ENCODE measurements at places on chromosomes 2 and 18.

DNA sequence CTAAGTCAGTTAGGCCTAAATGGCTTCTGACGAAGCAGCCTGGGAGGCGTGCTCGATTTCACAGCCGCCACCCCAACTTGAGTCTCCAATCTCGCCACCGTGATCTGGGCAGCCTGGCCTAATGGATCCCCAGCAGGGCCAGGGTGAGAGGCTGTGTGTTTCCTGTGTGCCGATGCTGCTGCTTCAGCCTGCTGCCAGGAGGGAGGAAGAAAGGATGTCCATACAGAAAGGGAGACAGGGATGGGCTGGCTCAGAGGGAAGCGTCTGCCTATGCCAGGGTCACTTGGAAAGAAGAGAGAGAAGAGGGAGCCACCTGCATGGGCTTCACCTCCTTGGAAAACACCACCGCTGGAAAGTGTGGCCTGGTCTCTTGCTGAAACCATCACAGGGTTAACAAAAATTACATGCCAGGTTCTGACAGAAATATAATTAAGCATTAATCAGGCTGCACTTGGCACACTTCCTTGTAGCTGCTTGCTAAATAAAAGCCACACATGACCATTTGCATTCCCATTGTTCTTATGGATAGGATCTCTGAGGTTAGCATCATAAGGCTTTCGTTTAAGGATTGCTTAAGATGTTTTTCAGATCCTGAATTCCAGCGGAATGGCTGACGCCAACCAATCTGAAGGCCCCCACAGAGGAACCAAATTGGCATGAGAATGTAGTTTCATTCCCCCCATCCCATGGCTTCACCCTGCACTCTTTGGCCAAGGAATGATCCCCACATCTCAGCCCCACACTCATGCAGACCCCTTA lies 108.8 kb upstream of the SLC1A4 start:
- DNase-seq, result no peak

DNA sequence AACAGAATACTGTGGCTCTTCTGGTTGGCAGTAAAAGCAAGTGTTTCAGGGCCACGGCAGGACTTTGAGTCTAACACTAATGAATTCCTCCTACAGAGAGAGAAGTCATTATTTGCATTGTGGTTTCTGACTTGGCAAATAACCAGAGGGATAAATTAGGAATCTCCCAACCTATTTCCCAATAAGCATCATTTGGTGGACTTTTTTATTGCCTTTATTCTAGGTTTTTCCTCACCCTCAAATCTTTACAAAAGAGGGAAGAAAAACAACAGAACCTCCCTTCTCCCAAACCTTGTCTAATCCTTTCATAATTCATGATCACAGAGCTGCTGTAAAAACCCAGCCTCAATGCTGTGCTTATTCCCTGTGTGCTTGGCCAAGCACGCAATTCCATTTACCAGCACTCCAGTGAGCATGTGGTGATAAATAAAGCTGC lies 179.7 kb downstream of the AGPS start:
- DNase-seq, result no peak

DNA sequence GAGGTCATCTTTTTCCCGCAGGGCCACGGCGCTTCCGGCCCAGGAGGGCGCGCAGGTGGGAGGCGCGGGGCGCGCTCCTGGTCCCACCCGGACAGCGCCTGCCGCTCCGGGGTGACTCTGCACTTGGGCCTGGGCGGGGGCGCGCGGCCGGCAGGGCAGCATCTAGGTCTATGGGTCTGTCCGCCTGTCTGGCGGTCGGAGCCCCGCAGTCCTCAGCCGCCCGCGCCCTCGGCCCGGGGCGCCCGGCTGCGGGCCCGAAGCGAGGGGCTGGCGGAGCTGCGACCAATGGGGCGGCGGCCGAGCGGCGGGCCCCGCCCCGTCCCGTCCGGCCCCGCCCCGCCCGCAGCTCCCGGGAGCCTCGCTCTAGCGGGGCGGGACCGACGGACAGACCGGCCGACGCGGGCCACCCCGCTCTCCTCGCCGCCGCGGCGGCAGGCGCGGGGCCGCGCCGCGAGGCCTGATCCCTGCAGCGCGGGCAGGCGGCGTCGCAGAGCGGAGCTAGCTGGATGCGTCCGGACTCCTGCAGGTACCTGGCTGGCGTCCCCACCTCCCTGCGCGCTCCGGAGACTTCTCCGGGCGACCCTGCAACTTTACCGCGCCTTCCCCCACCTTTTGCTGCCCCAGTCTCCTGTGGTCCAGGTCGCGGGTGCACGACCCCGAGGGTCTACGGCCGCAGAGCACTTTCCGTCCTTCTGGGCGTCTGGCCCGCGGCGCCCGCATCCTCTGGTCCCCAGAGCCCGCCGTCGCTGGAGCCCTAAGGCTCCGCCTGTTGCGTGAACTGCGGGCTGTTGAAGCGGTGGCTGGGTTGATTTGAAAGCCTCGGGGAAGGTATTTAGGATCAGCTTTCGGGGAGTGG lies at the start of gene KCNS3:
Gene KCNS3 (plus strand): TSS at position 387 of the 856 bp plus-strand sequence. CDS start 52,342 bp downstream, outside the sequence.
- DNase-seq, result peak; percentile 55

- DNase-seq, result no peak
Observed at GRCh38 chr2:44909831-44910230, 31.7 kb upstream of the SIX3 start.

DNA sequence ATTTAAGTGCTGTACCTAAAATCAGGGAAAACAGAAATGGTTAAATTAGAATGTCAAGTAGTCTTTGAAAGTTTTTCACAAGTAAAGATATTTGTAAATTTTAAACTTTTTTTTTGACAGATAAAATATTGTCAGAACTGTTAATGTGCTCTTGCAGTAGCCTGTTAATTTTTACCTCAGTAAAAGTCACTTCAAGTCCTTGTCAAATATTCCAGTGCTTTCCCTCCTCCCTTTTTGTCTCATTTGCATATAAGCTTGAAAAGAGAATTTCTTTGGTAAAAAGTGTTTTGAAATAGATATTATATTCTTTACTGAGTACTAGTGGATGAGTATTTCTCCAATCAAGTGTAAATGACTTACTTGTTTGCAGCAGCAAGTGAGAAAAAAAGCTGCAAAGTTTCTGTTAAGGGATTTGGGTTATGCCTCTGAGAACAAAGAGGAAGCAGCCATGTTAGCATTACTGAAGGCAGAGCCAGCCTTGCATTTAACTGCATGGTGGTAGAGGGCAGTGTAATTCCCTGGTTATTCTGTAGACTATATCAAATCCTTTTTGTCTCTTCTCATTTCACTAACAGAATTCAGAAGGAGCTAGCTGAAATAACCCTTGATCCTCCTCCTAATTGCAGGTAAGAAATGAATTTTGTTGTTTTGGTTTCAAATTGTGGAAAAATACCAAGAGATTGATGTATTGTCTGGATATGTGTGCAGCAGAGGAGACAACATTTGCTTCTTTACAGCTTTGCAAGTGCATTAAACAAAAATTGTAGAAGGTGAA lies 3.2 kb downstream of the UBE2E3 start:
- no peak for DNase-seq

DNA sequence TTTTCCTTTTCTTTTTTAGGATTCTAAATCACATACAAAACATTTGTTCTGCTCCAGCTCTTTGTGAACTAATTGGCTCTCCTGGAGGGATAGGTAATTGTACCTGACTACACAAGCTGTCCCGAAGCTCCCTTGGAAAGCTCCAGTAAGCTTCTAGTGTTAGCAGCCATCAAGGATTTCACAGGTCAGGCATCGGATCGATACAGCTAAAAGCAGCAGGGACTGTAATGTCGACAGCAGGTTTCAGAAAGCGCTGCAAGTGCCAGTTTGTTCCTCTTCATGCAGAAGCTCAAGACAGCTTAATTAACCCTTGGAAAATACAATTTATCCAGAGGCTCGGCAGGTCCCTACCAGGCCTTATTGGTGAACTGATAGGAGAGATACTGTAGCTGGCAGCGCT lies 87.2 kb upstream of the VRK2 start:
- DNase-seq, result no peak

DNA sequence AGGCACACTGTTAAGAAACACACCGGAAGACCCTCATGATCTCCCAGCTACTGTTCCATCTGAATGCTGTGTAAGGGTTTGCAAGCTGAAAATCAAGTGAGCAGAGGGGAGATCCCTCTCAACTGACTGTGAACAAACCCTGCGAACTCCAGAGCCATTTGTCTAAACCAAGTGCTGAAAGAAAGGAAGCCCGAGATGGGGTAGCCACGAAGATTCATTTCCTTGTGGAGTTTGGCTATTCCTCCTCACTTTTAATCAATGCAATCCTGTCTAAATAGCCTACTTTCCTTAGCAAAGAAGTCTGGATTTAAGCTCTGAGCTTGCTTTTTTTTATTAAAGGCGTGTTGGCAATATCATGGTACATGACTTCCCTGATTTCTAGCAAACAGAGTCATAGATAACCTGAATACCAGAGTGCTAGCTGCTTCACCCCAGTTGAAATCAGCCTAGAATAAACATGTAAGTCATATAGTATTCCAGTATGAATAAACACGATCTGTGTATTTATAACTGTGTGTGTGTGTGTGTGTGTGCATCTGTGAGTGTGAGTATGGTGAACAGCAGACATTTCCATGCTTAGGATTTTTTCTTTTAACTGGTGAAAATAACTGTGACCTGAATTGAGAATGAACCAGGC lies 365.2 kb downstream of the ZNF521 start:
- DNase-seq, result no peak

DNA sequence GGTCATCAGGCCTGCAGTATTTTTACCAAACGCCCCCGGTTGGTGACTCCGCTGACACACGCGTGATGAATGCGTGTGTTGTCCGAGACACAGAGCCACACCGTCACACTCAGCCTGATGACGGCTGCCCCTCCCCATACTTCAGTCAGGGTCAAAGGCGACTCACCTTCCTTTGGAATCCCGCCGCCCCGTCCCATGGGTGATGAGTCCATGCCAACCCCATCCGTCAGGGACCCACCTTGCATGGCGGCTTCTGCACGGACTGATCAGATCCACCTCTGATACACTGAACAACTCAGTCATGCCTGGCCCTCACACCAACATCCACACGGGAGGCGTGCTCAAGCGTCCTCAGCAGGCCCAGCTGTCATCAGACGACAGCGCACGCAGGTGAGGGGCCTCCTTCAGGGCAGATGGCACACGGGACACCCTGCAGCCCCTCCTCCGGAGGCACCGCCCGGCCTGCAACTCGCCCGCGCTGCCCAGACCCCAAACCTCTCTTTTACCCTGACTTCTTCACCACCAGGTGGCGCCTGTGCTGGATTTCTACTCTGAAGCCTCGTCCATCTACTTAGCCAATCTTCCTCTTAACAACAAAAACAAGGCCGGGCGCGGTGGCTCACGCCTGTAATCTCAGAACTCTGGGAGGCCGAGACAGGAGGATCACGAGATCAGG lies 89.2 kb downstream of the ZNF516 start:
- peak; percentile 42 for DNase-seq

- no peak for DNase-seq
Observed at GRCh38 chr18:25553631-25554263, 201.8 kb upstream of the ZNF521 start.

DNA sequence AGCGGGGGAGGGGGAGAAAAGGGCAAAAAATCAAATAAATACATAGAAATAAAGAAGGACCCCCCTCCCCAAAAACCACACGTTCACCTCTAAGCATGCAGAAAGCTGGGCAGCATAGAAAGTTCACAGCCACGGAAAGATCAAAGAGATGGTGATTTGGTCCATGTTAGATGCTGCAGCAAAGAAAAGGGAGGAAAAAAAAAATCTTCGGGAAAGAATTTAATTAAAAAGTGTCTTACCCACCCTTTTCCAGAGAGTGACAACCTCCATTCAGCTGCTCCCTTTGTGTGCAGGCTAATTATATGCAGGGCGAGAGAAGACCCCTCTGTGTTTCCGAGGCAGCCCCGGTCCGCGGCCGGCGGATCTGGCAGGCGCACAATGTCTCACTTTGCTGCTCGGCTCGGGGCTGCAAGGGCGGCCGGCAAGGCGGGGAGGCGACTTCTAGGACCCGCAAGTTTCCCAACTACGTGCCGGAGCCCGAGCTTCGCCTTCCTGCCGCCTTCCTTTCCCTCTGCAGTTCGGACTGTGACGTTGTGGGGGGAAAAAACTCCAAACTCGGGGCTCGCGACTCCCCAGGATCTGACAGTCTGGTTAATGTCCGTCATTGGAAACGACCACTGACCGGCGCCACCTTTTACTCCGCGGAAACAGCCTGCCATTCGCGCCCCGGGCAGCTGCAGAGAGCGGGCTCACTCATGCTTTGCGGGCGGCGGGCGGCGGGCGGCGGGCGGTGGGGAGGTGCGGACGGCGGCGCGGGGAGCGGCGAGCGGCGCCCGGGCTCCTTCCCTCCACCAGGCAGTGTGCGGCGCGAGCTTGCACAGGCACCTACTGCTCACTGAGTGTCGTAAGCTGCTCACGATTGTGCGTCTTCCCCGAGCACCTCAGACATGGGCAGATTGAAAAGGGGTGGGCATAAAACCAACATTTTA lies at the start of gene LRRTM1:
Gene LRRTM1 (minus strand): TSS at position 844 of the 929 bp plus-strand sequence. CDS start 933 bp downstream, outside the sequence.
- DNase-seq, result no peak

GRCh38 chr2:217370391-217370790 lies 510.5 kb upstream of the TNP1 start:
- DNase-seq, result no peak

DNA sequence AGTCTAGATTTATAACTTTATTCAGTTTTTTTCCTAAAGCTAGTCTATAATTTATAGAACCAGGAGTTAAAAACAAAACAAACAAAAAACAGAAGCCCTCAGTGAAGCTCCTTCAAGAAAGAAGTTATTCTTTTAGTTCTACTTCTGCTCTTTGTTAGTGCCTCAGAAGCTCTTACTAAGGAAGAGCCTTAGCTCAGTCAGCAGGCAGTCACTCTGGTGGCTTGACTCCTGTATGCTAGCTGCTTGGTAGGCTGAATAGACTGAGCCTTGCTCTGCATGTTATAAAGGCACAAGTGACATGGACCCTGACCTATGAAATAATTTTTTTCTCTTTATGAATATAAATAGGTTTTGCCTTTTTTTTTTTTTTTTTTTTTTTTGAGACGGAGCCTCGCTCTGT lies 24.8 kb downstream of the NCOA1 start:
- no peak for DNase-seq

DNA sequence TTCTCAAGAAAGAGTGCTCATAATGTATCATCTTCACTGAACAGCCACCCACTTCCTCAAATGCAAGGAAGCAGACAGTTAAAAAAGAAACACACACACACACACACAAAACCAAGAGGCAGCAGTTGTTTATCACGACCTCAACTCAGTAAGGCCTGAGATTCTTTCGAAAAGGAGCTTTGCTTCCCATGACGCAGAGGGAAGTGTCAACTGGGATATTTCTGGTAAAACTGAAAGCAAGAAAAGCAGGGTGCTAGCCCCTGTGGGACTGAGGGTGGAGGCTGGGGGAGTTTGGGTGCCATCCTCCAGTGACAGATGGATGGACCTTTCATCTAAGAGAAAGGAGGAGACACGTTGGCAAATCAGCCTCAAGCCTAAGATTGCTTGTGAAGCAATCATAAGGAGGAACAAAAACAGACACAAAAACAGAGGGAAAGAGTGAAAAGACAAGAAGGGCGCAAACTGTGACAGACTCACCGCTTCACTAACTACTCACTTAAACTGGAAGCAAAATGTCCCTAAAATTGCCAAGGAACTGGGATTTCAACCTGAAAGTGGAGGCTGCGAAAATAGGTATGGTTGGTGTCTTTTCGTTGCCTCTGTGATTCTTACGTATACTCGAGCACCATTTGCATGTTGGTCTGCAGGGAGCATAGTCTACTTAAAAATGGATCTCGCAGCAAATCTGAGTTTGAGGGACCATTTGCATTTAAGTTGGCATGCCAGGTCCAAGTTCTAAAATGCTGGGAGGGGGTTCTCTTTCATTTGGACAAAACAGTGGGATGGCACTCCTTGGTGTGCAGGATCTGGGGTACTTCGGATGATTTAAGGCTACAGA lies at the start of gene ARHGAP25:
Gene ARHGAP25 (plus strand): TSS at position 124 of the 838 bp plus-strand sequence. CDS start 389 bp downstream, at position 513.
- DNase-seq, result no peak
